ENCODE measurements at places on chromosomes 1 and 21.

- no peak for DNase-seq
Observed at GRCh38 chr1:98355656-98356383, 305.7 kb upstream of the SNX7 start.

DNA sequence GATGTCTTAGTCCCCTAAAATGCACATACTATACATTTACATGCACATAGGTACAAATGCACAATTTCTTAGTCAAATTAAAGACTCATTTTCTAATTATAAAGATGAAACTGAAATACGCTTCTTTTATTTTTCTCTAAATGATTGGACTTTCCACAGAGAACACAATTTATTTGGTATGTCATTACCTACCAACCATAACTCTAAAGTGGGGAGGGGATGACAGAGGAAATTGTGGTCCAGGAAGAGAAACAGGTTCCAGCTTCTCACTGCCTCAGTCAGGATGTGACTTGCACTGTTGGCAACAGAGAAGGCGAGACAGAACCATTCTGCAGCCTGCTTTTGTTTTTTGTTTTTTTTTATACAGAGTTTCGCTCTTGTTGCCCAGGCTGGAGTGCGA is 1189.2 kb downstream of the PLA2G4A start:
- no peak for DNase-seq

GRCh38 chr1:187630653-187631380 is 802.1 kb downstream of the PLA2G4A start:
- no peak for DNase-seq

- no peak for DNase-seq
Observed at GRCh38 chr1:84959294-84959693, 37.6 kb downstream of the MCOLN2 start.

DNA sequence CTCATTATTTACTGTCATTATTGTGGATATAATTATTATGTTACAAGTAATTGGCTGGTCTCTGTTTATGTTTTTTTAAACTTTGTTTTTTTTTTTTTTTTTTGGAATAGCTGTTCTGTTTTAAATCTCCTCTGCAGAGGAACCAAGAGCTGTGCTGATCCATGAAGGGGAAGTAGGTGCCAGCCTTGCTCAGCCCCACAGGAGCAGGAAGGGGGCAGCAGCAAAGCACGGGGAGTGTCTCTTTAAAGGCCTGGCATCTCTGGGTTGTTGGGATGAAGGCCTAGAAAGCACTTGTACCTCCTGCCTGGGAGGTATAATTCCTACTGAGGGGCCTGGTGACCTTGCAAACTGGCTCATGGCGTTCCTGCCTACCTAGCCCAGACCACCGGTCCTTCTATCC is 2.5 kb upstream of the GRHL3 start:
- DNase-seq: no peak
